ENCODE measurements at places on chromosomes 13 and 19.

GRCh38 chr13:81562598-81562997 lies 1221.7 kb upstream of the SPRY2 start:
- DNase-seq: no peak

GRCh38 chr19:38718747-38719543 lies 25.3 kb downstream of the CAPN12 start:
- DNase-seq: no peak

GRCh38 chr19:44539236-44539826 lies 9.9 kb upstream of the CEACAM20 start:
- no peak for DNase-seq

DNA sequence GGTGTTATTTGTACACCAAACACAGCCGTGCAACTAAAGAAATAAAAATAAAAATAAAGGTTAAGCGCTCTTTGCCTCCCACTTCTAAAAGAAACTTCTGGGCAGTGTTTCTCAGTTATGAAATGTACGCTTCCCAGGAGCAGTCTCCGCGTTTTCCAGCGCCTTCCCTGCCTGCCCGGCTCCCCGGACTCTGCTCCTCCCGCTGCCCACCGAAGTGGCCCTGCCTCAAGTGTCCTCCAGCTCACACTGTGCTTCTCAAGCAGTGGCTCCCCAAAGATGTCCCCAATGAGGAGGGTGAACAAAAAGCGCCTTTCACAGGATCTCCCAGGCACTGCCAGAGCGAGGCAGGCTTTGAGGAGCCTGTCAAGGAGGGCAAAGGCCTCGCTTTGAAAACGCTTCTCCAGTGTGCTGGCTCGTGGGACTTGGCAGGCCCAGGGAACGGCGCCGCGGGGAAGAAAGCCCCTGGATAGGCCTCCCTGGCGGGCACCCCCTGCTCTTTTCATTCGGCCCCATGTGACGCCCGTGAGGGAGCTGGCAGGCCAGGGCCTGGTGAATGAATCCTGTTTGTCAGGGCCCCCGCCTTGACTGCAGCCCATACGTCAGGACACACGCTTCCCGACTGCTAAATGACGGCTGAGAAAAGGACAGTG lies 187.1 kb downstream of the FOXO1 start:
- DNase-seq: no peak

GRCh38 chr13:69955271-69955670 lies 152.4 kb upstream of the ATXN8OS start:
- DNase-seq: no peak

- DNase-seq: no peak
These were observed 25.7 kb downstream of the CRYL1 start for GRCh38 chr13:20499986-20500385.

- DNase-seq: no peak
These were observed 2.6 kb downstream of the CPB2 start for GRCh38 chr13:46102255-46102605.

DNA sequence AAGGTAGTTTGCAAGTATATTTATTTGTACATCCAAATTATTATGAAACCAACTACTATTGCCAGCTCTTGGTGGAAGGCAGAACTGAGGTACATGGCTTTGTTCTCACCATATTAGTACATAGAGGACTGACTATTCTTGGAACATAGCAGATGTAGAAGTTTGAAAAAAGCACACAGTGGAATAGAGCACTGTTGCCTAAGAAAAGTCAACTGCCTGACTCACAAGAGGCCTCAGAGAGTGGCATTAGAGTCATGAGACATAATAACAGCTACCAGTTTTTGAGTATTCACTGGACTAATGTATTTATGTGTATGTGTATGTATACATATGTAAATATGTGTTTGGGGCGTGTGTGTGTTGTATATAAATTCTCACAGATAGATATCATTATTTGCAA lies 8.3 kb upstream of the PCDH20 start:
- DNase-seq: no peak

DNA sequence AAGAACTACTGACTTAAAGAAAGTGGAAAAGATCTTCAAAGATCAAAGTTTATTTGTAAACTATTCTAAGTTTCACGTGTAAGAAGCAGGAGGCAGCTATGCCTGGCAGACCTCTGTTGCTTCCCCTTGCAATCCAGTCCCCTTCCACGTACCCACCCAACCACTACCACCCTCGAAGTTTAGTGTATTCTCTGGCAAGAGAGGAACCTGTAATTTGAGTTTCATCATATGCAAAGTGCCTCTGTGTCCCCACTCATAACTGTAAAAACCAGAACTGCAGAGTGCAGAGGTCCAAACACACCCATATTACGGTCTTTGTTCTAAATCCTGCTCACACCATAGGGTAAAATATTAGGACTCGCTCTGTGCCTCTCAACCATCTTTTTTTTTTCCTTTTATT lies 75.8 kb upstream of the FRY start:
- DNase-seq: no peak

- DNase-seq: no peak
These were observed 24.5 kb downstream of the RDH8 start for GRCh38 chr19:10037809-10038208.

- DNase-seq: no peak
These were observed 389.9 kb upstream of the PCDH9 start for GRCh38 chr13:67619995-67620380.

DNA sequence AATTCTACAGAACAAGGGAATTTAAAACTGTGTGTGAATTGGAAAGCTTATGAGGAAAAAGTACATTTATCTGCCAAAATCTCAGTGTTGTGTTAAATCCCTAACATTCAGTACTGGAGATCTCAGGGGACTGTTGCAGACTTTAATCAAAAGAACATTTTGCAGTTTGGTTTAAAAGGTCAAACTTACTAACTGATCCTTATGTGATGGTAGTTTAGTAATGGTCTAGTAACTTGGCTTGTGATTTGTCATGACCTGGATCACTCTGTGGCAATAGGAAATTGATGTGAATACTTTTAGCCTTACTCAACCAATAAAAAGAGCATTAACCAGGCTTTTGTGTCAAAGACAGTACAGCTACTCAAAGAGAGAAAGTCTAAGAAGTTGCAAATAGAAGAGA lies 862.1 kb upstream of the MIR17HG start:
- DNase-seq: no peak

GRCh38 chr13:39781381-39781780 lies 125.9 kb downstream of the COG6 start:
- no peak for DNase-seq

DNA sequence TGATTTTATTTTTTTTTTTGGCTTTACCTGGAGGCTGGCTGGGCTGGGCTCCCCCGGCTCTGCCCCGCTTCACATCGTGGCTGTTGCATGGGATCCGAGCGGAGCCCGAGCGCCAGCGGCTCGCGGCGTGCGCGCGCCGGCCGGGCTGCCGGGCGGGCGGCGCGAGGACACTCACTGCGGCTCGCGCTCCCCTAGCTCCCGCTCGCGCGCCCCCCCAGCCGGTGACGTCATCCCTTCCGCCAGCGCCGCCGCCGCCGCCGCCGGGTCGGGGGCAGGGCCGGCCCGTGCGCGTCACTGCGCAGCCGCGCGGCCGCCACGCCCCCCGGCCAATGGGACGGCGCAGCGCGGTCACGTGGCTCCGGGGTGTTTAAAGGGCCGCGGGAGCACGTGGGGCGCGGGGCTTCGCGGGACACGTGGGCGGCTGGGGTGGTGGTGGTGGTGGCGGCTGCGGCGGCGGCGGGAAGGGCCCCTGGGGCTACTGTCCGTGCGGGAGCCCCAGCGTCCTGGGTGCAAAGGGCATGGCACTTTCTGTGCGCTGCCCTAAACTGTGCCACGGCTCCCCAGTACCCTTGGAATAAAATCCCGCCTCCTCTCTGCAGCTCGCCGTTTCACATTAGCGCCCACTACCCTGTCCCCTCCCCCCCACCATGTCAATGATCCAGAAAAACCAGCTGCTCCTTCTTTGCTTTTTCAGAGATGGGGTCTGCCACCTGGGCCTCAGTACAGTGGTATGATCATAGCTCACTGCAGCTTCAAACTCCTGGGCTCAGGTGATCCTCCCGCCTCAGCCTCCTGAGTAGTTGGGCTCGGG lies at the start of gene PTPRS:
PTPRS (minus strand) TSS at position 176 of the 811 bp plus-strand sequence. CDS start 54,672 bp downstream, outside the sequence.
- DNase-seq: peak; percentile 87

- no peak for DNase-seq
These were observed 3.5 kb downstream of the SSBP4 start for GRCh38 chr19:18422530-18423191.

GRCh38 chr13:110134801-110135200 lies 172.2 kb downstream of the COL4A1 start:
- DNase-seq: no peak

- peak; percentile 89 for DNase-seq
These were observed 5.5 kb downstream of the IER2 start for GRCh38 chr19:13155472-13156359.

DNA sequence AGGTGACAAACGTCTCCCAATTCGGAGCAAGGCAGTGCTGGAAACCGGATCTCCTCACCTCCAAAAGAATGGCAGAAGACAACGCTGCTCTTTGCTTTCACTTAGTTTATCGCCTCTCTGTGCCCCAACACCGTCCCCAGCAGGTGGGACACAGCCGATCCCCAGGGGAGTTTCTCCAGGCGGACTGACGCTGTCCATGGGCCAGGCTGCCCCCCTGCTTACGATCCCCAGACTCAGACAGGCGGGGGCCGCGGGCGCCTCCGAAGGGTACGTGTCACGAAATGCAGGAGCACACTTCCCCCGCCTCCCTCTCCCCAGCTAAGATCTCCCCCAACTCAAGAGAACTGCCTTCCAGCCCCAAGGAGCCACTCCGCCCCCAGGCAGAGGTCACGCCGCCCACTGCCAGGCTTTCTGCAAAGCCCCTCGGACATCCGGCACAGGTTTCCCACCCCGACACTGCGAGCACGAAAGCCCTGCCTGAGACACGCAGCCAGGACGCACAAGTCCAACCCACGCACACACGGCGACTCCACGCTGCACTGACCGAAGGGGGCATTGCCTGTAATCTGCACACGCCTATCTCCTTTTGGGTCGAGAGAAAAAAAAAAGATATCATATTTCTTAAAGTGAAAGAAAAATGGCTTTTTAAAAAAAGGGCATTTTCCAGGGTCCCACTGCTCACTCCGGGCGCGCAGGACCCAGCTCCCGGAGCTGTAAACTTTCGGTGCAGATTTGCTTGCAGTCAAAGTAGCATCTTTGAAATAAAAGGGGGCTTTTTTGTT lies 2.0 kb downstream of the SPRY2 start:
- DNase-seq: peak; percentile 66

DNA sequence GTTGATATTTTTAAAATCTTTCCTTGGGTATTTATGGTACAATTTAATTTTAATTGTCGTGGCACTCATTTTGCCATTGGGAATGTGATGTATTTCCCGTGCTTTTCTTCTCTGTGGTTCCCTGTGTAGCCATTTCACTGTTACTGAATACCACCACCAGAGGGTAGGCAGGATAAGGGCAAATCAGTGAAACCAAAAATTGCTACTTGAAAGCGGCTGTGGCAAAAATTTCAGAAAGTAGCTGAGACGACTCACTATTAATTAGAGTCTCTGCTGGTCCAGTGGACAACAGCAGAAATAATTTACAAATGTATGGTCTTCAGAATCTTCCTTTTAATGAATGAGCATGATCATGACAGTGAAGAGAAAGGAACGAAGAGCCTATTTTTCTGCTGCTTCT lies 34.4 kb upstream of the MIR17HG start:
- DNase-seq: no peak

DNA sequence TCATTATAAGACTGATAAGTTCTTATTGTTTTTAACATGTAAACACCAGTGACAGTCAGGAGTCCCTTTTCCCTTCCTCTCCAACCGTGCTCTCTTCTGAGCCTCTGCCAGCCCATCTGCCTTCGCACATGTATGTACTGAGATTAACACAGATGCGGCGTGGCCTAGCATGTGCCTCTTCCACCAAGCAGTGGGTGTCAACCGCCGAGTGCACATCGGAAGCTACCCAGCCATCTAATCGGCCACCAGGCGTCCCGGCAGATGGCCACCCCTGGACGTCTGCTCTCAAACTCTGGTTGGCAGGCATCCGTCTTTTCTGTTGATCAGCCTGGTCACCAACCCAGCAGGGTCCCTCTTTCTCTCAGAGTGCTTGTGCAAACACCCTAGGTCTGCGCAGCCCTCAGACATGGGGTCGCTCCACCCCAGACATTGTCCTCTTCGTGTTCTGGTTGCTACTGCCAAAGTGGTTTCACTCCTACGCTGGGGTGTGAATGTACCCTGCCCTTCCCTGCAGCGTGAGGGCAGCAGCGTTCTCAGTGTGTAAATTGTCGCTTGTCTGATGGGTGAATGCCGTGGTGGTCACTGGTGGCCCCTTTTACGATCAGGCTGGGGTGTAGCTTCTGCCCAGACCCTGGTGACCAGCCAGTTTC lies 57.7 kb upstream of the LDLR start:
- DNase-seq: no peak

- DNase-seq: no peak
These were observed 10.6 kb downstream of the PLPP2 start for GRCh38 chr19:280541-281009.

DNA sequence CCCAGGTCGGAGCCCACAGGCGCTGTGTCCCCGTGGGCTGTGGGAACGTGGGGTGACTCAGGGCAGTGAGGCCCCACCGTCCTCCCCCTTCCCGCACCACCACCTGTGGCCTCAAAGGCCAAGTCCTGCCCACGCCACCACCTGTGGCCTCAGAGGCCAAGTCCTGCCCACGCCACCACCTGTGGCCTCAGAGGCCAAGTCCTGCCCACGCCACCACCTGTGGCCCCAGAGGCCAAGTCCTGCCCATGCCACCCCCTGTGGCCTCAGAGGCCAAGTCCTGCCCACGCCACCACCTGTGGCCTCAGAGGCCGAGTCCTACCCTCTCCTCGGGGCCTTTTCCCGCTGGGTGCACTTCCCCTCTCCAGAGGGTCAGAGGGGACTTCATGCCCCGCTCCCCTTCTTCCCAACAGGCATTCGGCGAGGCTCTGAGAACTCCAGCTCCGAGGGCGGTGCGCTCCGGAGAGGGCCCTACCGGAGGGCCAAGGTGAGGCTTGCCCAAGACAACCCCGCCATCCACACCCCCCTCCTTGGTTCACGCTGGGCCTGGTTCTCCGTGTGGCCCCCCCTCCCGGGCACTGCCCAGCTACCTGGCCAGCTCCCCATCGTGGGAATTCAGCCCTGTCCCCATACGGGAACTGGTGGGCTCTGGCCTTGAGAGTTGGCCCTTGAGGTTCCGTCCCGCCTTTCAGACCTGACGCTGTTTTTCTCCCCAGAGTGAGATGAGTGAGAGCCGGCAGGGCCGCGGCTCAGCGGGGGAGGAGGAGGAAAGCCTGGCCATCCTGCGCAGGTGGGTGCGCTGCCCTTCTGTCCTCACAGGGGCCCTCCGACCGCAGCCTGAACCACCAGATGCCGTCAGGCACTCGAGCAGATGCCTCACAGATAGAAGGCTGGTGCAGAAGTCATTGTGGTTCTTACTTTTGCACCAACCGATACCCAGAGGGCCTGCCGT lies 27.4 kb upstream of the F7 start:
- no peak for DNase-seq
